ENCODE measurements at places on chromosomes 2 and 18.

GRCh38 chr2:233973786-233974185 lies 56.6 kb downstream of the TRPM8 start:
- DNase-seq = no peak

GRCh38 chr2:173964565-173965371 lies 405 bp downstream of the SP3 start:
- peak; percentile 89 for DNase-seq

GRCh38 chr2:73972846-73973245 lies 11.9 kb upstream of the TET3 start:
- DNase-seq = no peak

DNA sequence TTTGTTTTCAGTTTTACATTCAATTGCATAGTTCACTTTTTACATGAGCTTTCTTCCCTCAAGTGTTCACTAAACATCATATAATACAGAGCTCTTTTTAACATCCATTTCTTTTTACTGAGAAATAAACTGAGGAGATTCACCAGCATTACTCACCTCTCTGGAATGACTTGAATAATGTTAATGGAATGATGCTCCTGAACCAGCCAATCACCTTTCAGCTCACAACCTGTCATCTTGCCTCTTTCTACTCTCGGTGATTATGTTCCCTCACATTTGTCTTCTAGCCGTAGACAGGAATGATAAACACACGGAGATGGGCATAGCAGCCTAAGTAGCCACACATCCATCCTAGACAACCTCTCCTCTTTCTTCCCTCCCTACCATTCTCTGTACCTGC lies 301.7 kb downstream of the PAX3 start:
- peak; percentile 55 for DNase-seq

DNA sequence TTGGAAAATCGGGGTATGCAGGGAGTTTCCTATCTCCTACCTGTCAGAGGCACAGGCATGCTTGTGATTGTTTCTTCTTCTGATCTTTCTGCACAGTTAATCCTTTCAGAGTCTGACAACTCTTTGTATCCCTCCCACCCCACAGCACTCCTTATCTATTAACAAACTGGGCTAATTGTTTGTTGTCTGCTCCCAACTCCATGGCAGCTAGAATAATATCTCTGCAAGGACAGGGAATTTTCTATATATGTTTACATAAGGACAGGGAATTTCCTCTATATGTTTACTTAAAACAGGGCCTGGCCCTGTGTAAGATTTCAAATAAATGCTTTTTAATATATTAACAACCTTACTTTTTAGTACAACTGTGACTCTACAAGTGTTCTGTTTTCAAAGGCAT lies 36.0 kb upstream of the VRK2 start:
- DNase-seq = no peak

GRCh38 chr2:102895376-102895775 lies 133.5 kb downstream of the TMEM182 start:
- no peak for DNase-seq

- no peak for DNase-seq
These were observed 2.4 kb downstream of the CHRNA1 start for GRCh38 chr2:174761837-174762236.

DNA sequence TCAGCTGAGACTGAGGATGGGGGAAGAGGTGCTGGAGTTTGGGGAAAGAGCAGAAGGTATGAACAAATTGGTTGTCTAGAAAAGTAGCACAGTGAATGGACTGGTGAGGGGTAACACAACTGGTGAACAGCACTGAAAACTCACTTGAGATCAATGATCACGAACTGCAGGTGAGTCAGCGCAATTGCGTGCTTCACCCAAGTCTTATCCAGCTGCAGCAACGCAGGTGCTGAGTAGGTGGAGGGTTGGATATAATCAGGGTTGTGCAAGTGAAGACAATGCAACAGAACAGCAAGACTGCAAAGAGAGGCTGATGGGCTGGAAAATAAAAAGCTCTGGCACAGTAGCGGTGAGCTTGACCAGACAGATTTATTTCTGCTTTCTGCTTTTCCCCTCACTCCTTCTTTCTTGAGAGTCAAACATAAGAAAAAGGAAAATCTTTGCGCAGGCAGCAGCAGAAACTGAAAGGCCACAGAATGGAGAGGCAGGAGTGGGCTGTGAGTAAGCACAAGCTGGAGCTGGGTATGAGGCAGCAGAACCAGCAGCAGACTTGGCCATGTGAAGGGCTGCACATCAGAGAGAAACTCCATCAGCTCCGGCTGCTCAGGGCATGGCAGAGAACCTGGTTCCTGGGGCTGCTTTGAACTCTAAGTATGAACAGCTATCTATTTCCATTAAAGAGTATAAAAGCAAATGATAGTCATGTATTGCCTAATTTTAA lies 99.4 kb upstream of the ARL5A start:
- DNase-seq = no peak

DNA sequence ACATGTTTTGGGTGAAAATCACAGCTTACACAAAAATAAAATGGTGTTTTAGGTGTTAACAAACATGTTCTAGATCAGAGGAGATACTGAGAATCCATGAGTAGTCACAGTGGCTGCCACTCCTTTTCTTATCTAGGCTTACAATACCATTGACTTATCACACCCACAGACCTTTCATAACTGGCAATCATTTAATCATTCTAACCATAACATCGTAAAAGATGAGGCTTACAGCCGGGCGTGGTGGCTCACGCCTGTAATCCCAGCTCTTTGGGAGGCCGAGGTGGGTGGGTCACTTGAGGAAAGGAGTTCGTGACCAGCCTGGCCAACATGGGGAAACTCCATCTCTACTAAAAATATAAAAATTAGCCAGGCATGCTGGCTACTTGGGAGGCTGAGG lies 18.8 kb upstream of the SERPINB5 start:
- DNase-seq = no peak

GRCh38 chr2:230873661-230874401 lies 9.1 kb downstream of the ITM2C start:
- DNase-seq = no peak

DNA sequence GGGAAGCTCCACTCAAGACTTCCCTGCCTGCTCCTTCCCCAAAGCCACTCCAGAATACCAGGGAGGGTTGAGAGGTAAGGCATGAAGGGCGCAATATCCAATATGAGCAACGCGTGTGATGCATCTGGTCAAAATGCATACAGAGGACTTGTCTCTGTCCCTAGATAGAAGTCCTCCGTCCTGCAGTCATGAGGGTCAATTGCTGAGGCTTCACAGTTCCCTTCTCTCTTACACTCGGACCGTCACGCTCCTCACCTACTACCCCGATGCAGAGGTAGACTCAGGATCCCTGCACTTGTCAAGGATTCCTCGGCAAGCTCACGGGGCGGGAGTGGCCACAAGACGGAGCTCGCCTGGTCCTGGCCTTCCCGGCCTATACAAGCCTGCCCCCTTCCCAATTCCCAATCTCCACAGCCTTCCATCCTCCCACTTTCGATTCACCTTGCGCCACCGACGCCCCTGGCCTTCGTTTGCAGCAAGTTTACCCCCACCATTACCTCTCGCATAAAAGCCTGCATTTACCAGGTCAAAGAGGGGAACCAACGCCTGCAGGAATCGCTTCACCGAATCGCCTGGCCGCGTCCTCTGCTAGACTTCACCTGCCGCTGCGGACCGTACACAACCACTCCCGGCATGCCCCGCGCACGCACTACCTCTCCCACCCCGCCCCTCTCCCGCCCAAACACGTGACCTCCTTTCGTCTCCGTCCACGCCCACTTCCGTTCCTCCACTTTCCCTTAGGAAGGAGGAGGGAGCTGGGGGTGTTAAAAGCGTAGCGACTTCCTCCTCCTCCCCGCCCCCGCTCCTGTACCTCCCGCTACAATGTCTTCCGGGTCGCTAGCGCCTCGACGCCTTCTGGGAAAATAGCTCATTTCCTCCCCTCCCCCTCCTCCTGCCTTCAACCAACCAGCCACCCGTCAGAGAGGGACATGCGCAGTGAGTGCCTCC lies at the start of gene ORC4:
Gene ORC4, minus strand, starts transcription at position 627 of the 948 bp plus-strand sequence. CDS start 44,779 bp downstream, outside the sequence.
- peak; percentile 100 for DNase-seq

DNA sequence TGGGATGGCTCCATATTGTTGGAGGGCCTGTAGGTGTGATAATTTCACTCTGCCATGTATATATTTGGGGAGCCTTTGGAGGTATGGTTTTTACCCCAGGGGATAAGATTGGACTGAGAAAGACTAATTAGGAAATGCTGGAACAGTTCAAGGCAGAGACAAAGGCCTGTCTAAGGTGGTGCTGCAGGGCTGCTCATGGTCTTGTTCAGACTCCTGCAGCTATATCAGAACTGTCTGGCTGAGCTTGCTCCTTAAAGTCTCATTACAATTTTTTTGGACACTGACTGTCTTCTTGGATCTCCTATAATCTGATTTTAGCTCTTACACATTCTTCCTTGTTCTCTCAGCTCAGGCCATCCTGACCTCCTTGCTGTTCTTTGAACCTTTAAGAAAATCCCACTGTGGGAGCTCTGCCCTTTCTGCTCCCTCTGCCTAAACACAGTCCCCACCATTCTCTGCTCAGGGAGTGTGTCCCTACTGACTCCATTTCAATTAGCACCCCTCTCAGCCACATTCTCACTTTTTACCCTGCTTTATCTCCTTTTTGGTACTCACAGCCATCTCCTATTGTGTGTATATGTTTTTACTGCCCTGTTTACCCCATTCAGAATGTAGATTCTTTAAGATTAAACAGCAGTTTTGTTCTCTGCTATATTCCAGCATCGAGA lies 468.7 kb upstream of the FANCL start:
- no peak for DNase-seq

DNA sequence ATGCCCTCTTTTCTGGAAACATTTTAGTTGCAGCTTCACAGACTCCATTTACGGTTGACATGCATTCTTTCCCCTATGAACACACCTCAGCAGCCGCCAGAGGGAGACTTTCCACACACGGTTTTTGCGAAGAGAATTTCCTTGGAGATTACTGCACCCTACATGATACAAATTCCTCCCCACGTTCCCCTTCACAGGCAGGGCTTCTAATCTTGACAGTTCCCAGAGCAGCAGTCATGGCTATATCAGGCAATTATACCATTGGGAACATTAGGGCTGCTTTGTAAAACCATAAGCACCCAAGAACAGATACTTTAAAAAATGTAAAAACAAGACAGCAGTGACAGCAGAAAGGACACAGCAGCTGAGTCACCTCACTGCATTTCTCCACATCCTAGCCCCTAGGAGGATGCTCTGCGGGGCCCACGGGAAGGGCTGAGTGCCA lies 253.8 kb downstream of the TGIF1 start:
- peak; percentile 80 for DNase-seq

DNA sequence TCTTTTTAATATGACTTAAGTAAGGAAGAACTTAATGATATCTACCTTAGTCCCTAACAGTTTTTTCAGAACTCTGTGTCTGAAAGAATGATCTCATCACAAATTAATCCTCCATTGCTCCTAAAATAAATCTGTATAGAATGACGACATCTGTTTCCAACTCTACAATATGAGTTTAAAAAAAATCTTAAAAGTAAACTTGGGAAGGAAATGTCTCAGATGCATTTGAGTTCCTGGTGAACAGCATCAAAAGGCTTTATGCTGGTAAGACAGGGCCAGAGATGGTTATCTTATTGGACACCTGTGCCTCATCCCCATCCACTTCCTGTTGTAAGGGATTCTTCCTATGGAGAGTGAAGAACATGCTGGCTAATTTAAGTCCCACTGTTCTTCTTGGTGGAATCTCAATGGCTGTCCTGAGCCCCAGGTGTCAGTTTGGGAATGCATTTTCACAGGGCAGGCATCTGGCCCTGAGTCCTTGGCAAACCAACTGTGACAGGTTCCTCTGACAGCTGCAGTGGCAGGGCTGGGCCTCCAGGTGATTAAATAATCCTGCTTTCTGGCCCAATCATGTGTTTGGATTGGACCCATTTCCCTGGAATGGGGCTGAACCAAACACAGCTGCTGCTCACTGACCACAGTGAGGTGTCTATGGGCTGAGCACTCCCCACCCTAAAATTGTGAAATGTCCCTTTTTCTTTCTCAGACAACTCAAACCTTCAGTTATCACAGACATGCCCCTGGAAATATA lies 12.9 kb upstream of the NCKAP5 start:
- peak; percentile 18 for DNase-seq

DNA sequence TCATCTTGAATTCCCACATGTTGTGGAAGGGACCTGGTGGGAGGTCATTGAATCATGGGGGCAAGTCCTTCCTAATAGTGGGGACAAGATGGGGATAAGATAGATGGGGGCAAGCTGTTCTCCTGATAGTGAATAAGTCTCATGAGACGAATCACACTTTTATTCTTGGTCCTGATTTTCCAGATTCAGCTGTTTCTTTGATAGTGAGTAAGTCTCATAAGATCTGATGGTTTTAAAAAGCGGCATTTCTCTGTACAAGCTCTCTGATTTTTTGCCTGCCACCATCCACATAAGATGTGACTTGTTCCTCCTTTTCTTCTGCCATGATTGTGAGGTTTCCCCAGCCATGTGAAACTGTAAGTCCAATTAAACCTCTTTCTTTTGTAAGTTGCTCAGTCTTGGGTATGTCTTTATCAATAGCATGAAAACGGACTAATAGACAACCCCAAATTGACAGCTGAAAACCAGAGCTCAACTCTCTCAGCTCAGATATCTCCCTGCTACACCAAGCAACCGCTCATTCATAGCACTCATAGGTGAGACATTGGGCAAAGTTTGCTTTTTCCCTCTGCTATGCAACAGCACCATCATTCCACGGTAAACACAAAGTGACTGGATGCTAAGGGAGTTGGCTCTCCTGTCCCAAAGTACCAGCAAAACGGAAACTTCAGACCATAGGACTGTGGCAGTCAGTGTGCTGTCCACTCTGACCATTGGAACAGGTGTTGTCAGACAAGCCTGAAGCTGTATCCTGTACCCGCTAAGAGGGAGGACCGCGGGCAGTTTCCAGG lies 44.9 kb upstream of the TBC1D8 start:
- no peak for DNase-seq

- peak; percentile 82 for DNase-seq
These were observed 47.5 kb upstream of the STAM2 start for GRCh38 chr2:152222975-152223637.

DNA sequence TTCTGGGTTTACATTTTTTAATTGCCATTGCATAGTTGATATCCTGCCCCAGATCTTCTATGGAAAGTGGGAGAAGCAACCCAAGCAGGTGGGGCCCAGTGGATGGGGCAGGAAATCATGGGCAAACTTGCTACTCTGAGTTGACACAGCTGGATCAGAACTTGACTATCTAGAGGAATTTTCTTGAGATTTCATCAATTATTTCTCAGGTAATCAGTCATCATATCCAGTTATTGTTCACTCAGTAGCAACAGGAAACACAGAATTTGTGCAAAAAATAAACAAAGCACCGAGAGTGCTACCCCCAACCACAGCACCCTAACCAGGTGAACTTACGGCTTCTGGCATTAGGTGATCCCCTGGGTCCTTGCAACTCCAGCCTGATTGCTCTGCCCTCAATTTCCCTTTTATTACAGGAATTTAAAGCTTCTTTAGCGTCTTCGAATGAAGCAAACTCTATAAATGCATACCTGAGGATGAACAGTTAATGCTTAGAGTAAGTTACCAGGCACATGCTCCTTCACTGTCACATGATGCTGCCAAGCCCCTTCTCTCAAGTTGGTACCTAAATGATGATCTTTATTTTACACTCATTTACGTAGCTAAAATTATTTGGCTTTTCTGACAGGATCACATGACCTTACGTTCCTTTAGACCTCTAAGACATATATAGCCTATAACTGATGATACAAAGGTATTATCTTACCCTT lies 7.8 kb downstream of the NCL start:
- DNase-seq = no peak

- peak; percentile 95 for DNase-seq
These were observed 370.8 kb downstream of the OSR1 start for GRCh38 chr2:18987592-18988073.

- DNase-seq = peak; percentile 6
These were observed 111.3 kb upstream of the TTC27 start for GRCh38 chr2:32516567-32516966.

Measured in GM23248 (cell line).